Aorta (tissue), 5 donors: ENCODE measurements at places on chromosomes 1 and 21.

GRCh38 chr1:169836198-169836597, 41.5 kb upstream of the METTL18 start:
- no peaks in the 10 kb centered on the region for H3K4me1 ChIP-seq
- no peak overlapping the region for H3K4me3 ChIP-seq
- H3K27me3 ChIP-seq: no peaks in the 10 kb centered on the region
- no peaks in the 10 kb centered on the region for H3K36me3 ChIP-seq
- DNase-seq: no peak
- H3K27ac ChIP-seq: no peak overlapping the region

- DNase-seq: no peak
- H3K4me1 ChIP-seq: no peaks in the 10 kb centered on the region
- H3K27ac ChIP-seq: no peak overlapping the region
- H3K27me3 ChIP-seq: no peaks in the 10 kb centered on the region
- H3K36me3 ChIP-seq: no peaks in the 10 kb centered on the region
- H3K4me3 ChIP-seq: no peak overlapping the region
Measured at GRCh38 chr1:103435443-103435842, 90.1 kb upstream of the RNPC3 start.

GRCh38 chr1:236213534-236213933, 68.2 kb downstream of the ERO1B start:
- H3K27ac ChIP-seq: no peak overlapping the region
- DNase-seq: no peak
- no peak overlapping the region for H3K4me3 ChIP-seq
- H3K36me3 ChIP-seq: no peaks in the 10 kb centered on the region
- H3K27me3 ChIP-seq: no peaks in the 10 kb centered on the region
- H3K4me1 ChIP-seq: no peaks in the 10 kb centered on the region

- H3K27me3 ChIP-seq: no peaks in the 10 kb centered on the region
- DNase-seq: no peak
- no peaks in the 10 kb centered on the region for H3K36me3 ChIP-seq
Measured at GRCh38 chr1:2636733-2637132, 3.9 kb upstream of the MMEL1 start.

DNA sequence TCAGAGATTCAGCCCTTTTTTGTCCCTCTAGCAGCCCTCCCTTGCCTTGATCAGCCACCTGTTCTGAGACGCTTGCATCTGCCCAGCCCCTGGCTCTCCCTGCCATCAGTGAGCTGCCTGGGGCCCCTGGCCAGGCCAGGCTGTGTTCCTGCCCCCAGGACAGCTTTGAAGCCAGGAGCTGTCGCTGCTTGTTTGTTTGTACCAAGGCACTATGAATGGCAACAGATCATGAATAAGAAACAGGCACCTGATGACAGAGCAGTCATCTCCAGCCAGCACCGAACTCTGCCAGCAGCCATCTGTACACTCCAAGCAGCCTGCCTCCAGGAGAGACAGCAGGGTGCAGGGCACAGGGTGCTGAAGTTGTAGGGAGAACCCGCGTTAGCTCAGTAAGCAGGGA, 8.1 kb upstream of the VWA5B1 start:
- no peaks in the 10 kb centered on the region for H3K27me3 ChIP-seq
- H3K4me3 ChIP-seq: no peak overlapping the region
- no peaks in the 10 kb centered on the region for H3K4me1 ChIP-seq
- H3K36me3 ChIP-seq: no peaks in the 10 kb centered on the region
- DNase-seq: no peak

DNA sequence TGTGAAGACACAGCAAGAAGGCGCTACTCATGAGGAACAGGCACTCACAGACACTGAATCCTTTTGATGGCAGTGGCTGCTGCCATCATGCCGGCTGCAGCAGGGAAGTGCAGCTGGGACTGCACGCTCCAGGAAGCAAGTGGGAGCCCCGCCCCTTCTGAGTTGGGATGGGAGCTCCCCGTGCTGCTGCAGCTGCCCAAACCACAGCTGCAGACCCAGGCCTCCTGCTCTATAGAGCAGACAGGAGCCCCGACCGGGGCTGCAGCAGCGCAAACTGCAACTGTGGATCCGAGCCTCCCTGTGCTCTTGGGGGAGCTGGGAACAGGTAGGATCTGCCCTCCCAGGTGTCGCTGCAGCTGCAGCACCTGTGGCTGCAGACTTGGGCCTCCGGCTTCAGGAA, 65.2 kb upstream of the MARK1 start:
- no peaks in the 10 kb centered on the region for H3K27me3 ChIP-seq
- no peak overlapping the region for H3K27ac ChIP-seq
- DNase-seq: no peak
- no peaks in the 10 kb centered on the region for H3K36me3 ChIP-seq

- no peaks in the 10 kb centered on the region for H3K27me3 ChIP-seq
- H3K4me3 ChIP-seq: no peak overlapping the region
- no peak for DNase-seq
- no peaks in the 10 kb centered on the region for H3K4me1 ChIP-seq
Measured at GRCh38 chr1:156245451-156246232, 2.2 kb downstream of the PAQR6 start.

- no peak overlapping the region for H3K4me3 ChIP-seq
- DNase-seq: no peak
- H3K36me3 ChIP-seq: peaks cover 2% of the 10 kb centered on the region
- H3K27ac ChIP-seq: no peak overlapping the region
- H3K27me3 ChIP-seq: no peaks in the 10 kb centered on the region
Measured at GRCh38 chr21:25995278-25995677, 175.3 kb downstream of the APP start.

- no peaks in the 10 kb centered on the region for H3K4me1 ChIP-seq
- no peak for DNase-seq
- H3K4me3 ChIP-seq: no peak overlapping the region
- H3K36me3 ChIP-seq: no peaks in the 10 kb centered on the region
Measured at GRCh38 chr1:116431870-116432500, 58.9 kb downstream of the ATP1A1 start.

- H3K4me3 ChIP-seq: no peak overlapping the region
- H3K27ac ChIP-seq: no peak overlapping the region
- no peaks in the 10 kb centered on the region for H3K27me3 ChIP-seq
- H3K4me1 ChIP-seq: no peaks in the 10 kb centered on the region
Measured at GRCh38 chr1:184049836-184050468, 1.6 kb upstream of the TSEN15 start.

DNA sequence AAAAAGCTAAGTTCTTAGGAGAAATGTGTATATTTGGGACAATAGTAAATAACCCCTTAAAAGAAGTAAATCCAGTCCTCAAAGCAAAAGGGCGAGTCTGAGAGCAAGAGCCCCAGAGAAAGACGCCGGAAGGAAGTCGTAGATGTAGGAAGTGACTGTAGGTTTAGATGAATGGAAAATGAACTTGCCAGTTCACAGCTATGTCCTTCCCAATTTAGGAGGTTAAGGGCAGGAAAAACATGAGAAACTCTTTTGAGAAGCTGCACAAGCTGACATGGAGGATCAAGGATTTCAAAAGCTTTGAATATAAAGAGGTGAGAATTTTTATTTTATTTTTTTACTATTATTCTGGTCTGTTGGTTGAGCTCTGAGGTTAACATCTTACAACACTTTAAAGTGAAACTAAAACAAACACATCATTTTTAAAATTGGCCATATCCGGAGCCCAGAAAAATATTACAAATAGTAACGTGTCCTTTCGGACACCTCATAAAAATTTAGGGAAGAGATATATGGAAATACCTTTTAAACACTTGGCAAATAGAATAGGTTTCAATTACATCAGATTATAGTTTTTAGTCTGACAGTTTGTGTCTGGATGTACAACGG, 1178.6 kb downstream of the MRPL39 start:
- H3K27me3 ChIP-seq: no peaks in the 10 kb centered on the region
- no peak overlapping the region for H3K27ac ChIP-seq
- H3K4me1 ChIP-seq: no peaks in the 10 kb centered on the region
- no peaks in the 10 kb centered on the region for H3K36me3 ChIP-seq
- no peak overlapping the region for H3K4me3 ChIP-seq

- H3K27ac ChIP-seq: no peak overlapping the region
- no peak overlapping the region for H3K4me3 ChIP-seq
- H3K36me3 ChIP-seq: no peaks in the 10 kb centered on the region
- H3K27me3 ChIP-seq: no peaks in the 10 kb centered on the region
- H3K4me1 ChIP-seq: no peaks in the 10 kb centered on the region
- no peak for DNase-seq
Measured at GRCh38 chr1:9700340-9700739, 48.8 kb downstream of the PIK3CD start.

DNA sequence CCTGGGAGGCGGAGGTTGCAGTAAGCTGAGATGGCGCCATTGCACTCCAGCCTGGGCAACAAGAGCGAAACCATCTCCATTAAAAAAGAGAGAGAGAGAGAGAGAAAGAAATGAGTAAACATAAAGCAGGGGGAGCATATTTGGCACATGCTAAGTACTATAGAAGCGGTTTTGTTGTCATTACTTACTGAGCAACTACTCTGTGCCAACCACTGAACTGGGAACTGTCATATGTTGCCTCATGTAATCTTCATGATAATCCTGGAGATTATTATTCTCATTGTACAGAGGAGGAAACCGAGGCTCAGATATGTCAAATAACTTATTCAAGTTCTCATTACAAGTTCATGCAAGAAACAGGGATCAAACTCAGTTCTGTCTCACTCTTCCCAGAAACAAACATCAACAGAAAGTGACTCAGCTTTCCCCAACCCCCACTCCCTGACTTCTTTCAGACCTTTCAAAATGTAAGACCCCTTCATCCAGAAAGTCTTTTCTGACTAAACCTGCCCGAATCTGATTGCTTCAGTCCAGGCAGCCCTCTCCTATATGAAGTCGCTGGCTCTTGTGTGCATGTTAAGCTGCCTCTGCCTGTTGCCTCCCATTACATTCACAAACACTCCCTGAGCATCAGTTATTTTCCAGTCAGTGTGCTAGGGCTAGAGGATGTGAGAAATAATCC, 23.5 kb downstream of the LAMB3 start:
- H3K27ac ChIP-seq: no peak overlapping the region
- H3K4me1 ChIP-seq: no peaks in the 10 kb centered on the region
- DNase-seq: no peak
- no peaks in the 10 kb centered on the region for H3K27me3 ChIP-seq

GRCh38 chr1:235632506-235633401, 16.8 kb downstream of the GNG4 start:
- no peaks in the 10 kb centered on the region for H3K27me3 ChIP-seq
- no peak overlapping the region for H3K27ac ChIP-seq
- no peaks in the 10 kb centered on the region for H3K36me3 ChIP-seq
- no peaks in the 10 kb centered on the region for H3K4me1 ChIP-seq

GRCh38 chr1:168709405-168710363, 19.3 kb downstream of the DPT start:
- no peak overlapping the region for H3K4me3 ChIP-seq
- H3K4me1 ChIP-seq: no peaks in the 10 kb centered on the region
- no peaks in the 10 kb centered on the region for H3K27me3 ChIP-seq
- H3K27ac ChIP-seq: no peak overlapping the region
- no peak for DNase-seq
- no peaks in the 10 kb centered on the region for H3K36me3 ChIP-seq

DNA sequence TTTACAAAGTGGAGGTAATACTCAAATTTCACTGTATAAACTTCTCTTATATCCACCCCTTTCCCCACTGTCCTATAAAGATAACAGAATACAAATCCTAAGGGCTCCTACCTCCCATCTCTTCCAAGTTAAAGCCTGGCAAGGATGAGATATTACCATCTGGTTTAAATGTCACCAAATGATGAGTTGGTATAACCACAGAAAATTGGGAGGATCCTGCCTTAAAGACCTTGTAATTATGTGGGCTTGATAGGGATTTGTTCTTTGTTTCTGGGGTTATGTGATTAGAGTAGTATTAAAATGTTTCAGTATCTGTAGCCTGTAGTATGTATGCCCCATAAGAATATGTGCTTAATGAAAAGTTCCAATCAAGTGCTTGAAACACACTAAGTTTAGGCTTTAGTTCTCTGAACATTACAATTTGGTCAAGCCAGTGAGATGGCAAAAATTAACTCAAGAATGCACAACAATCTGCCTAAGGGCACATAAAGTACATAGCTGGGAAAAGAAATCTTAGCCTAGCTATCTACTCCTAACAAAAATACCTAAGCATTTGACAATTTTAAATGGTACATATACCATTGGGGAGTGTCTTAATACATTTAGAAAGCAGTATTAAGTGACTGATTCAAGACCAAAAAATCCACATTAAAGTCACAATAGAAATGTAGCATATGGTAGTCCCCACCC, 14.0 kb downstream of the KDM5B start:
- H3K27me3 ChIP-seq: no peaks in the 10 kb centered on the region
- H3K27ac ChIP-seq: no peak overlapping the region
- H3K4me3 ChIP-seq: no peak overlapping the region
- no peaks in the 10 kb centered on the region for H3K36me3 ChIP-seq
- DNase-seq: no peak
- peaks cover 3% of the 10 kb centered on the region for H3K4me1 ChIP-seq

DNA sequence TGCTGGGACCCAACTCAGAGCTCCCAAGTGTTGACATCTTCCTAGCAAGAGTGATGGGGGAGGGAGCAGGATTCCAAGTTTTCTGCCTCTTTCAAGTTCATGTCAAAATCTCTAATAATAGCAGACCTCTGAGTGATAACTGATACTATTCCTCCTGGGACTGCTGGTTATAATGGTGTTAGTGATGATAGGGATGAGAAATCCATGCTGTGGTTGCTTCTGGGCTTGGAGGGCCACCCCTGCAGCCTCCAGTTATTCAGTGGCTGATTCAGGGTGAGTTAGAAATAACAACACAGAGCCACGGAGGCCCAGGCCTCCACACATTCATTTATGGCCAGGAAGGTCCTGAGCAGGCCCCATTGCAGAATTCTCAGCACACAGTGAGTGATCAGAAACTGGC, 40.6 kb upstream of the ARTN start:
- no peak overlapping the region for H3K4me3 ChIP-seq
- DNase-seq: no peak
- H3K27ac ChIP-seq: no peak overlapping the region
- no peaks in the 10 kb centered on the region for H3K4me1 ChIP-seq

DNA sequence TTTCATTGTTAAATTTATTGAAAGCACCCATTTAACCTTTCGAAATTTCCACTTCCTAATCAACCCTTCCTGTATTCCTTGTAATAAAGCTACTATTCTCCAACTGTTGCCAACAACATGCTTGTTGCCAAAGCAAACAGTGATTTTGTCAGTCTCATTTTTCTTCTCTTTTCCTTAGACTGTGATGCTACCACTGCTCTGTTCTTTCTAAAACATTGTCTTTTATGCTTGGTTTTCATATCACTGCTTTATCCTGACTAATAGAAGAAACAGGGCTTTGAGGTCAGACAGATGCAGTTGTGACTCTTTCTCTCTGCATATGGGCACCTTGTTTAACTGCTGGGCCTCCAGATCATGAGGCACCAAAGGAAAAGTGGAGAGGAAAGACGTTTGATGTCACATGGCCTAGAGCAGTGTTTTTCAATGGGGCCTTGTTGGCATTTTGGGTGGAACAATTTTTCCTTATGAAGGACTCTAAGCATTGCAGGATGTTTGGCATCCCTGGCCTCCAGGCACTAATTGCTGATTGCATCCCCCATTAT, 56.1 kb downstream of the HMCN1 start:
- no peak overlapping the region for H3K4me3 ChIP-seq
- no peak overlapping the region for H3K27ac ChIP-seq
- no peaks in the 10 kb centered on the region for H3K36me3 ChIP-seq
- DNase-seq: no peak
- no peaks in the 10 kb centered on the region for H3K27me3 ChIP-seq
- H3K4me1 ChIP-seq: peaks cover 6% of the 10 kb centered on the region
